ENCODE measurements at places on chromosomes 6 and 20.

DNA sequence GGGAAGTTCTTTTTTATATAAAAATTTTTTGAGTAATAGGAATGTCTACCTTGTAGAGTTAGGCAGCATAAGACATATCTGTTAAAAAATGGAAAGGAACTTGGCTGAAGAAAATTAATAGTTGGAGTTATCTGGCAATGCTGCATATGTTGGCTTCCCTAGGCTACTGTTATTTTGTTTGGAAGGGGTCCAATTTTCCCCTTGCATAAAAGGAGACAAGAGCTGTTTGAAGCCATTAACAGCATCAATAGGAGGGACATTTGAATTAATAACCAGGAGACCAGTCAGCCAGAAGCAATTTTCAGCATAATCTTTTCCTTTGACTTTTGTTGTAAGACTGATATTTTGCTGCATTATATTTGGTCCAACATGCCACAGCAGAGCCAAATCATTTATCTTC lies 80.9 kb upstream of the TAB2 start:
- no peak overlapping the region for H3K27ac ChIP-seq
- peaks cover 16% of the 10 kb centered on the region for H3K36me3 ChIP-seq
- H3K4me1 ChIP-seq, result peaks cover 30% of the 10 kb centered on the region
- no peak overlapping the region for H3K4me3 ChIP-seq

DNA sequence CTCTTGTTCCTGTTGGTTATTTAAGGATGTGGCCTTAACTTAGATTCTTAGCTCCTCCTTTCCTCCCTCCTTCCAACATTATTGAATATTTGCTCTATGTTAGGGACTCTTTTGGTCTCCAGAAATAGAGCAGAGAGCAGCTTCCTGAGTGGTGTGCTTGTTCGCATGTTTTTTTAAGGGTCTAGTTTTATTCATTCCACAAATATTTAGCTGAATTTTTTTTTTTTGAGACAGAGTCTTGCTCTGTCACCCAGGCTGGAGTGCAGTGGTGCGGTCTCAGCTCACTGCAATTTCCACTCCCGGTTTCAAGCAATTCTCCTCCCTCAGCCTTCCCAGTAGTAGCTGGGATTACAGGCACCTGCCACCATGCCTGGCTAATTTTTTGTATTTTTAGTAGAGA lies 169.2 kb downstream of the ZFAND3 start:
- no peak overlapping the region for H3K27ac ChIP-seq
- no peaks in the 10 kb centered on the region for H3K36me3 ChIP-seq
- H3K4me1 ChIP-seq, result peaks cover 80% of the 10 kb centered on the region
- no peak for DNase-seq
- H3K4me3 ChIP-seq, result no peak overlapping the region

DNA sequence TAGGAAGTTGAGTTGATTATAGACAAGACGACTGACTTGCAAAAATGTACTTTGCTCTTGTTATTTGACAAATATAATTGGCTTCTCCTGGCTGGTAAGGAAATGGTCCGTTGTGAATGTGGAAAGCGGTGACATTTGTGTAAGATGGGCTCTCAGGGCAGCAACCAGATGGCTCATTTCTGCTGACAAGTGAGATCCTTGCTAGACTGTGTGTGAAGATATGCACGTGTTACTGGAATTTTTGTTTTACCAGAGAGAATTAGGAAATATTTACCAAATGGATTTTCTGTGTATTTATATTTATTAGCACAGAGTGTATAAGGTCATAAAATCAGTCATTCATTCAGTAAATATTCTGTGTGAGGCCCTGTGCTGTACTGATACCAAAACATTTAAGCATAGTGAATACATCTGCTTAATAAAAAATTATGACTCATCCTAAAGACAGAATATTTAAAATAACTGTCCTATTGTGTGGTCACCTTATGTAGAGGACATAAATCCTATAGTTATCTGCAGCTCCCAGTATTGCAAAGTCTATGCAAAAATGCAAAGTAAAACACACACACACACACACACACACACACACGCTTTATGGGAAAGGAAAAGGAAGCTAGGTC lies 109.9 kb upstream of the ASF1A start:
- no peaks in the 10 kb centered on the region for H3K27me3 ChIP-seq
- H3K36me3 ChIP-seq, result no peaks in the 10 kb centered on the region
- H3K4me3 ChIP-seq, result no peak overlapping the region
- peak overlapping the region; percentile 4 for H3K27ac ChIP-seq

DNA sequence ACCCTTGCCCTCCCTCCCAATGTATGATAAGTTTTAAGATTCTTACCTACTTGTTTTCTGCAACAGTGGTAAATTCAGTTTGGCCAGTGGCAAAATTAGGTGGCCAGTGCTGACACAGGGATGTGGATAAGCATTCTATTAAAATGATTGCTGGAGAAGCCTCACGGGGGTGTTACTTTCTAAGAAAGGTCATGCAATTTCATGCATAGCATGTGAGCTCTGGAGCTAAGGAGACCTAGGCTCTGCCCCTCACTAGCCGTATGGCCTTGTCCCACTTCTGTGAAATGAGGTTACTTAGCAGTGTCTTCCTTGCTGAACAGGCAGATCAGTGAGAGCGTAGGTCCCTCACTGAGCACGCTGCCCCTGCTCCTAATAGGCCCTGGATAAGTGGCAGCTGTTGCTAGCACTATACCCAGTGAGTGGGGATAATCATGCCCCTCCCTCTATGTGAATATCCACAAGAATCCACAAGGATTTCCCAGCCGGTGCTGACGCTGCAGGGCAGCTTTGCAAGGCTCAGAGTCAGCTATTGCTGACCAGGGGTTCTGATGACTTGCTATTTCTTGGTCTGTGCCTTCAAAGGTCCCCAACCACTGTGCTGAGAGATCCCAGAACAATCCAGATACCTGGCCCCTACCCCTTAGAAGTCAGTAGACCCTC lies 86.5 kb upstream of the MRPS10 start:
- H3K4me1 ChIP-seq, result peaks cover 45% of the 10 kb centered on the region
- H3K4me3 ChIP-seq, result no peak overlapping the region
- no peaks in the 10 kb centered on the region for H3K27me3 ChIP-seq
- H3K27ac ChIP-seq, result peak overlapping the region; percentile 41
- DNase-seq, result no peak

- no peak overlapping the region for H3K4me3 ChIP-seq
- peaks cover 7% of the 10 kb centered on the region for H3K4me1 ChIP-seq
- no peaks in the 10 kb centered on the region for H3K27me3 ChIP-seq
- H3K36me3 ChIP-seq, result peaks cover 6% of the 10 kb centered on the region
- no peak for DNase-seq
Observed at GRCh38 chr20:62879275-62880146, 17.9 kb upstream of the TCFL5 start.

DNA sequence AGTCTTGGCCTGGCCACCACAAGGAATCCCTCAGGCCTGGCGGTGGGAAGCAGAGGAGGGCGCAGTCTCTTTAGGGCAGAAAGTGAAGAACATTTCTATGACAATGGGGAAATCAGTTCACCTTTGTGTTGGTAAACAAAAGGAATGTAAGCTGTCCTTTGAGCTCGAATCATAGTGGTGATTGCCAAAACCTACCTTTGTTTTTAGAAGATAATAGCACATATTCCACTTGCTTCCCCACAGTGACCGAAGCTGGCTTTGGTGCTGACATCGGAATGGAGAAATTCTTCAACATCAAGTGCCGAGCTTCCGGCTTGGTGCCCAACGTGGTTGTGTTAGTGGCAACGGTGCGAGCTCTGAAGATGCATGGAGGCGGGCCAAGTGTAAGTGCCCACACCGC lies 144.1 kb downstream of the MTHFD1L start:
- no peaks in the 10 kb centered on the region for H3K27me3 ChIP-seq
- H3K27ac ChIP-seq, result no peak overlapping the region
- no peak overlapping the region for H3K4me3 ChIP-seq
- H3K4me1 ChIP-seq, result peaks cover 2% of the 10 kb centered on the region
- H3K36me3 ChIP-seq, result no peaks in the 10 kb centered on the region

Data from naive thymus-derived CD8-positive, alpha-beta T cell (primary cell).